ENCODE measurements at places on chromosomes 12 and 14.

- DNase-seq, result no peak
Measured at GRCh38 chr12:122090759-122091515, 12.4 kb downstream of the MLXIP start.

- no peak for DNase-seq
Measured at GRCh38 chr12:32586390-32586789, 92.7 kb upstream of the DNM1L start.

DNA sequence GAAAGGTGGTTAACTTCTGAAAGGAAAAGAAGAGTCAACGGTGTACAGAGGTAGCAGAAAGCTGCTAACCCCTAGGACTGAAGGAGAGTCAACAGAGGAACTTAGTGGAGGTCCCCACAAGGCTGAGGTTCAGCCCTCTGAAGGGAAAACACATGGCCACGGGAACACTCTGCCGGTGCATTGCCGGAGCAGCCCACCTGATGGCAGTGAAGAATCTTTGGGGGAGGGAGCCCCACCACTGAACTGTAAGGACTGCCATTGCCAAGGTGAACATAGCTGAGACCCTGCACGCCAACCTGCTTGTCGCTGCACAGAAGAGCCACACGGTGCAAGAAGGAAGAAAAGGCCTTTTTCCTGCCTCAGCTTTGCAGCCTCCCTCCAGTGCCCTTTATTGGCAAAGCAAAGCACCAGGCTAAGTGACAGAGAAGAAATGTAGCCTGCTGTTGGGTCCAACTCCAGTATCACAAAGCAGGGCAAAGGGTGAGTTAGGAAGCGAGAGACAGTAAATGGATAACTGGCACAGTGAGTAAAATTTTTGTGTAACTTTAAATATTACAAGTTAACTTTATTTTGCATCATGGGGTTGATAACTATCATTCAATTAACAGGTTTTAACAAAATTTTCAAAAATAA, 76.9 kb downstream of the LIN52 start:
- no peak for DNase-seq

- no peak for DNase-seq
Measured at GRCh38 chr14:51880835-51881580, 20.6 kb downstream of the GNG2 start.

DNA sequence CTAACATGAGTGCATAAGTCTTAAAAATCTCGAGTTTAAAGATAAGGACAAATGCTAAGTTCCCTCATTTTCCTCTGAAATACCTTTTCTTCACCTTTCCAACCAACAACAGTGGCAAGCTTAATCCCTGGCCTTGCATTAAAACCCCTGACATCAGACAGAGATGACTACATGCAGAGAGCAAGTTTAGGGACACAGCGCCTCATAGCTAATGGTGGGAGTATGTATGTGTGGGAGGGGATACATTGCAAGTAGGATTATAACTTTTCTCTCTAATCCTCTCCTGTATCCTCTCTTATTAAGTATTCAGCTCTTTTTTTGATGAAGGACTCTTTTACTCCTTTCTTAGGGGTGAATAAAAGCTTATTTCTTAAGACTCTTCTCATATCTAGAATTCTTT, 547.1 kb downstream of the CCER1 start:
- DNase-seq, result no peak

GRCh38 chr12:94262228-94263010, 114.0 kb downstream of the PLXNC1 start:
- DNase-seq, result no peak

DNA sequence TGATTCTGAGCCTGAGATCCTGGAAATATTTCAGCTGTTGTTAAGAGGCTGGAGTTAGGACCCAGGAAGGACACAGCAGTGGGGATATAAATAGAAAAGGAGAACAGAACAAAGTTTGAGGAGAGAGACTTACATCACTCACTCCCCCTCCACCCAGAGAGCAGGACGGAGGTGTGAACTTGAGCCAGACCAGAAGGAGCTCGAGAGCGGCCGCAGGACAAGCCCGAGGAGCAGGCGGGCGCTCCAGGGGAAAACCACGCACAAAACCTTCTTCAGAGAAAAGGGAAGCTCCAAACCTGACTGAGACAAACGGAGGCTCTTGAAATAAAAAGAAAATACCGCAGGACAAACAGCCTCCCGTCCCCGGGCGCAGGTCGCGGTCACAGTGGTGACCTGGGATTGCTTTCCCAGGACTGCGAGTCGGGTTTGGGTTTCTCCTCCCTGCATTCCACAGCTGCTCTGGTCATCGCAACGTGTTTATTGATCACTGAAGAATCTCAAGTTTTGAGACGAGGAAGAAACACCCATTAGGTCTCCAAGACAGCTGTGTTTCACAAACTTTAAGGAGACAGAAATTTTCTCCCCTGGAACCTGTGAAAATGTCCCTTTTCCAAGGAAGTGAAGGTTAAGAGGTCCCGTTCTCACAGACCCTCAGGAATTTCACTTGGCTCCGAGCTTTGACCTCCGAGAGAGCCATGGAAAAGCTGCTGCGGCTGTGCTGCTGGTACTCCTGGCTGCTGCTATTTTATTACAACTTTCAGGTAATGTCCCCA, at the start of gene ADGRD1:
Gene ADGRD1, plus strand, starts transcription at position 137 of the 773 bp plus-strand sequence. Its CDS starts 559 bp downstream, at position 696.
- DNase-seq, result no peak

DNA sequence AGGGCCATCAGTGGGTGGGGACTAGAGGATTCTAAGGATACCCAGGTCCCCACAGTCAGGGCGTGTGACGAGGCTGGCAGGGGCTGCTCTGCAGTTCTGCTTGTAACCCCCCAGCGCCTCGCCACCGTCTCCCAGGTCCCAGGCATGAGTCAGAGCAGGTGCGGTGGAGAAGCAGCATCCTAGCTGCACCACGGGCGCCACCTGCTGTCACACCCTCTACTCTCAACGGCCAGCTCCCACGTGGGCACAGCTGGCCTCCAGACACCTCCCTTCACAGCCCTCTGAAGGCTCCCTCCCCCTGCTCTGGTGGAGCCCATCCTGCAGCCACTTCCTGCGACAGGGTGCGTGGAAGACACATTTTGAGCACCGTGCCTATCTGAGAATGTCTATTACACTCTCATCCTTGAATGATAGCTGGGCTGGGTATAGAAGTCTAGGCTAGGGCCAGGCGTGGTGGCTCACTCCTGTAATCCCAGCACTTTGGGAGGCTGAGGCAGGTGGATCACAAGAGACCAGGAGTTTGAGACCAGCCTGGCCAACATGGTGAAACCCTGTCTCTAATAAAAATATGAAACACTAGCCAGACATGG, 6.9 kb upstream of the NUDT14 start:
- DNase-seq, result no peak

GRCh38 chr12:47573146-47573659, 132.6 kb downstream of the RPAP3 start:
- DNase-seq, result no peak

DNA sequence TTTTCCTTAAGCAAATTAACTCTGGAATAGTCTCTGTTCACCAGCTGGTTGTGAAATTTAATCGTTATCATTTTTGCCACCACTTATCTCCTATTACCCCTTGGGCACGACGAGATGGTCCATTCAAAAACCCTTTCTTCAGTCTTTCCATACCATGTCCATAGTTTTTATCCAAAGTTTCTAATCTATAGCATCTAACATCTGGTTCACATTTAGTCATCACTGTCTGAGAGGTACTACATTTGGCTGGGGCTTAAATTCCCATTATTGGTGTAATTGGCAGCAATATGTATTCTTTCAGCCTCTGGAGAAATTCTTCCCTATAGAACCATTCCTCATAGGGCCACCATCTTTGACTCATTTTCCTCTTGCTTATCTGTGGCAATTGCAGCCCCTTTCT, 163.5 kb downstream of the CCER1 start:
- DNase-seq, result no peak

GRCh38 chr12:71646512-71646911, 17.1 kb downstream of the ZFC3H1 start:
- DNase-seq, result no peak

DNA sequence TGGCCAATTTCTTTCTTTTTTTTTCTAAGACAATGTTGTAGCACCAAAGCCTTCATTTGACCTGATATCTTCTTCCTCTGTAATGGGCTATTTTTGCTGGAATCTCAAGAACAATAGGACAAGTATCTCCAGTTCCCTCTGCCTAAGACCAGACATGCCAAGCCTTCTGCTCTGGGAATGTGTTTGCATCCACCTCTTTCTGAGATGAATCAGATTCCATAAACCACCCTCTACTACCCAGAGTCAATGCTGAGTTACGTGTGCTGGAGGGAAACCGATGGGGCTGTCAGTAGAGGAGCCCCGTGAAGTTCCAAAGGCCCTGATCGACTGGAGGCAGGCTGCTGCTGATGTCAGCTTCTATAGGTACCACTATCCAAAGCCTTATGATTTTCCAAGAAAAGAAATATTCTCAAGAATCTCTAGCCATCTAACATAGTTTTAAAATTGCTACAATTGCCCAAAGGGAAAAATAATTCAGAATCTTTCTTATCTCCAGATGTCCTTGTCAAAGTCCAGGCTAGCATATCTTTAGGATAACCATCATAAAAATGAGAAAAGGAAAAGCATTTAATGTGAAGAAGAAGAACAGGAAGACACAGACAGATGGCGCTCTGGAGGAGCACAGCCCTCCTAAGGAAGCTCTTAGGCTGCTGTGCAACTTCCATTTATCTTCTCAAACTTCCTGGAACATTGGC, 101.9 kb downstream of the SLC8A3 start:
- DNase-seq, result no peak

DNA sequence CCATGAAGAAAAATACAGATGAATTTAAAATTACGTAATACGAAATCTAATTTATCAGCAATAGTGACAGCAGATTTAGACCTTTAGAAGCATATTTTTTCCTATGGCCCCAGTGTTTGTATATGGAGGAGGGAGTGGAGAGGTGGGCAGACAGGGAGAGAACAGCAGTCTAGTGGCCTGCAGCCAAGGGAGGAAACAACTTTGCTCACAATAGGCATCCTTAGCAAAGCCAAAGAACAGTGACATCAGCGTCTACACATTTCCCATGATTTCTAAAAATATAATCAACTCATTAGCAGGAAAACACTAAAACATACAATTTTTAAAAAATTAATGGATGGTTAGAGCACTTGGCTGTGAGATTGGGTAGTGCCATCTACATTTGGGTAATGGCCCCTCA, 622.6 kb upstream of the ATP2B1 start:
- DNase-seq, result no peak

DNA sequence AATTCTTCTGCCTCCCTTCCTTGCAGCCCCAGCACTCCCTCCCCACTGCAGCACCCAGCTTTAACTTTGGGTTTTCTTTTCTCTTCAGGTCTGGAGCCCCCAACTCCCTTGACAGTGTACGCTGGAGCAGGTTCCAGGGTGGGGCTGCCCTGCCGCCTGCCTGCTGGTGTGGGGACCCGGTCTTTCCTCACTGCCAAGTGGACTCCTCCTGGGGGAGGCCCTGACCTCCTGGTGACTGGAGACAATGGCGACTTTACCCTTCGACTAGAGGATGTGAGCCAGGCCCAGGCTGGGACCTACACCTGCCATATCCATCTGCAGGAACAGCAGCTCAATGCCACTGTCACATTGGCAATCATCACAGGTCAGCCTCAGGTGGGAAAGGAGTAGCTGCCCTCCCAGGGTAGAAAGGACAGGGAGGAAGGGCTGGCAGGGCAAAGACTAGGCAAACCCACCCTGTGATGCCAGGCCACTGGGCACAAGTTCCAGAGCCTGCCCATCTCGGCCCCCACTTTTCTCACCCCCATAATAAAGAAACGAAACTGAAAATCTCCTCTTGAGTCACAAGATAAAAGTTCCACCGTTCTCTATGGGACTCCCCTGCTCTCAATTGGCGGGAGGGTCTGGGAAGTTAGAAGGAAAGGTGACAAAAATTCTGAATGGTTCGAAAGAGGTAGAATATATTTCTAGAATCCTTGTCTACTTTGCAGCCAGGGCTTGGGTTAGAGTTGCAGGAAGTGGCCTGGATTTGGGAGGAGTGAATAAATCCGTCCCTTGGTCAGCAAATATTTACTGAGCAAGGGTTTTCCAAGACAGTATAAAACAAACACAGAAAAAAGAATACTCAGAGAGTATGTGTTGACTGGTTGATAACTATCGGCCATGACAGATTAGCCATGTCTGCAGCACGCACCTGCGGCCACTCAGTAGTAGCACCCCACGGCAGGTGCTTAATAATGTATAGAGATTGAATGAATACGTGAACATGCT, 3.2 kb downstream of the LAG3 start:
- no peak for DNase-seq

- no peak for DNase-seq
Measured at GRCh38 chr12:124842073-124842749, 21.5 kb downstream of the SCARB1 start.

GRCh38 chr12:1527789-1528188, 66.6 kb downstream of the FBXL14 start:
- DNase-seq, result no peak

GRCh38 chr12:132451172-132451835, 38.6 kb upstream of the FBRSL1 start:
- DNase-seq, result no peak

Data from NCI-H1930 (cell line).